ENCODE measurements at places on chromosomes 3 and 15. TPM values are rescaled to one million over a fixed set of nuclear protein-coding genes. Genes with fewer than 3 reads are reported as not detected.

The IP6K2 gene
- 54.9 TPM for total RNA-seq

The POLR2M gene
- total RNA-seq, result 130 TPM

The APOD gene
- 45.9 TPM for total RNA-seq

The DPPA2 gene
- total RNA-seq, result not detected

The ABHD17C gene
- 15.4 TPM for total RNA-seq

The RPS27L gene
- 203 TPM for total RNA-seq

The CFAP100 gene
- not detected for total RNA-seq

The BNC1 gene
- total RNA-seq, result 1.1 TPM

The CSTA gene
- 1.3 TPM for total RNA-seq

The FGF12 gene
- not detected for total RNA-seq

The HIGD2B gene
- total RNA-seq, result not detected

The RBPMS2 gene
- under 0.01 TPM for total RNA-seq

The KLHL6 gene
- 0.32 TPM for total RNA-seq

The ANKRD63 gene
- total RNA-seq, result not detected

The CPNE9 gene
- not detected for total RNA-seq

The CLDN16 gene
- total RNA-seq, result not detected

The DIS3L gene
- 18.6 TPM for total RNA-seq

The UPK1B gene
- not detected for total RNA-seq

The RBP2 gene
- total RNA-seq, result not detected

All from cardiac atrium fibroblast (primary cell).